Activated CD4-positive, alpha-beta T cell treated with anti-CD3 and anti-CD28 coated beads, Interleukin-2, Interleukin-4, amounts not matched to agents 100 ng/mL and 50 ng/mL, durations not matched to agents 16 hours and 8 hours (primary cell): ENCODE measurements at places on chromosomes 12 and 14.

- no peak for DNase-seq
Measured at GRCh38 chr12:123034022-123034541, 53.6 kb downstream of the ARL6IP4 start.

GRCh38 chr14:73742520-73743238, 28.5 kb upstream of the PNMA1 start:
- no peak for DNase-seq

- no peak for DNase-seq
Measured at GRCh38 chr14:58272588-58273372, 25.6 kb upstream of the ARID4A start.

DNA sequence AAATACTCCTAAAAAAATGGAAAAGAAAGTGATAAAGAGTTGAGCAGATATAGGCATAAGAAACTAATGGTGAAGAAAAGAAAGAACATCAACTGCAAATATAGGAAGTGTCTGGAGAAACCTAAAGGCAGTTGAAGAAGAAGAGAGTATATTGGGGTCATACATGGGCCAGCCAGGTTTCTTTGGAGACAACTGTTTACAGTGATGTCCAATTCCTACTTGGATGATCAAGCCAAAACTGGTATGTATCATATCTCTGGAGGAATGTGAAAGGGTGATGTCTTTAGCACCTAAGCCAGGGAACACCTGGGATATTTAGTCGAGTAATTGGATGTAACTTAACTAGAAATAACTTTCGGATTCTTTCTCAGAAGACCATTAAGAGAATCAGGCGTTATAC, 129.3 kb upstream of the FLRT2 start:
- no peak for DNase-seq

- DNase-seq = no peak
Measured at GRCh38 chr14:59691266-59691665, 114.7 kb upstream of the CCDC175 start.

GRCh38 chr14:63701606-63702299, 26.1 kb downstream of the SGPP1 start:
- no peak for DNase-seq

DNA sequence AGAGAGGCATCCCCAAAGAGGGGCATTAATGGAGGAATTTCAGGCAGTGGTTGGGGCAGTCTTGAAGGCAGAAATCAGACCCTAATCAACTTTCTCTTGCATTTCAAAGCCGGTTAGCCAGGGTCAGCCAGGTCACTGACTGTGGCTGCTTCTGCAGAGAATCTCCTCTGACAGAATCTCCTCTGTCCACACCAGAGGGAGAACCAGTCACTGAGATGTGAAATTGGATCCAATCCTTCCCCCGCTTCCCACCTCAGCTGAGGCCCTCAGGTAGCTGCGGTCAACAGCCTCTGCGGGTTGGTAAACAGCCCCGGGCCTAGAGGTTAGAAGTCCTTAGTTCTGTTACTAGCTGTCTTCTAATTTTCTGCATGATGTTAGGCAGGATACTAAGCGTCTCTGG, 39.8 kb upstream of the NUAK1 start:
- no peak for DNase-seq

GRCh38 chr12:54329759-54330158, 4.8 kb downstream of the COPZ1 start:
- no peak for DNase-seq

DNA sequence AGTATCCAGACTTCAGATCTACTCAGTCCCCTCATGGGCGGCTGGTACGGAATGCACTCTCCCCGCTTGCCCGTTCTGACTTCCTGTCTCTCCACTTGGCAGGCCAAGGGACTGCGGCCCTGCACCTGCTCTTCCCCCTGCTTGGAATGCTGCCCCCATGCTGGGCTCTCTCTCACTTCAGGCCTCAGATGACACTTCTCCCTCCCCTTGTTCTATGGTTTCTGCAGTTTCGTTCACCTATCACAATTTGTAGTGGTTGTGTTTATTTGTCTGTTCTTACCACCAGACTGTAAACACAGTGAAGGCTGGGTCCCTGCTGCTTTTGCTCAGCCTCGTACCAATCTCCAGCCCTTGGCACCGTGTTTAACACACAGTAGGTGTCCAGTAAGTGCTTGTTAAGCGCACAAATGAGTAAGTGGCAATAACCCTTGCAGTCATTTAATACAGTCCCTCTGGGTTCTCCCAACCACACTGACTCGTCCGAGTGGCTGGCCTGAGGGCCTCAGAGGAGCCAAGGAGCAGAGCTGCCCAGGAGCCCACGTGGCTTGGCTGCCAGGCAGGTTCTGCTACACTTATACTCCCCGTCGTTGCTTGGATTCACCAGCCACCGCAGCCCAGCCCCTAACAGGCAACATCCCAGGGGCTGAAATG, 11.8 kb downstream of the SLC6A12 start:
- no peak for DNase-seq

DNA sequence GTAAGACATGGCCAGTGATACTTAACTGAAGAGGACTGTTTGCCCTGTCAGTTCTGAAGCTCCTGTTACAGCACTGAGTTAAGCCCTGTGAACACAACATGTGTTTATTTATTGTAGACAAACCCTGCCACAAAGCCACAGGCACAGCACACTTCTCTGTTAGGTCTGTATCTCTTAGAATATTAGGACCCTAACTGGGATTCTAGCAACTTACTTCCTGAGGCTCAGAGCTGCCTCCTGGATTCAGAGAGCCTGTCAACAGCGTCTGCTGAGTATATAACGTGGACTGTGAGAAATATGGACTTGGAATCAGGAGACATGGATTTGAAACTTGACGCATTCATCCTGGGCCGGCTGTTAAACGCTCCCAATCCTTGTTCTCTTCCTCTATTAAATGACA, 135.0 kb upstream of the HIF1A start:
- no peak for DNase-seq

- no peak for DNase-seq
Measured at GRCh38 chr12:92342574-92342973, 196.9 kb upstream of the BTG1 start.

DNA sequence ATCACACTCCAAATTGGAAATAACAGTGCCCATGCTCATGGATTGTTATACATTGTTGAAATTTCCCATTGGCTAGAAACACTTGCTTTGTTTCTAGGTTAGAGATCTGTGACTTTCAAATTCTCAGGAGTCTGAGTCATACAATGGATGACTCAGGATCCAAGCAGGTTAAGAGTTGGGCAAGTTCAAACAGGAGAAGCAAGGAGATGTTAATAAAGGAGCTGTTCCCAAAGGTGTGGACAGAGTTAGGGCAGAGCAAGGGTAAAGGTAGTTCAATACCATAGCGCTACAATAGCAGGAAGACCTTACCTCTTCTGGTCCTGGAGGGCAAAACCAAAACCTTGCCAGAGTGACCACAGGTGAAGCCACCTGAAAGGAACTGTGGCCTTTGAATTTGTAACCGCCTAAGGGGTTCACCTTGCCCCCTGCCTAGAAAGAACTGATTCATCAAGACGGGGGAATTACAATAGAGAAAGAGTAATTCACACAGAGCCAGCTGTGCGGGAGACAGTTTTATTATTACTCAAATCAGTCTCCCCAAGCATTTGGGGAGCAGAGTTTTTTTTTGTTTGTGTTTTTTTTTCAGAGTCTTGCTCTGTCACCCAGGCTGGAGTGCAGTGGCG, 4.2 kb upstream of the AMN1 start:
- DNase-seq = peak; percentile 62

DNA sequence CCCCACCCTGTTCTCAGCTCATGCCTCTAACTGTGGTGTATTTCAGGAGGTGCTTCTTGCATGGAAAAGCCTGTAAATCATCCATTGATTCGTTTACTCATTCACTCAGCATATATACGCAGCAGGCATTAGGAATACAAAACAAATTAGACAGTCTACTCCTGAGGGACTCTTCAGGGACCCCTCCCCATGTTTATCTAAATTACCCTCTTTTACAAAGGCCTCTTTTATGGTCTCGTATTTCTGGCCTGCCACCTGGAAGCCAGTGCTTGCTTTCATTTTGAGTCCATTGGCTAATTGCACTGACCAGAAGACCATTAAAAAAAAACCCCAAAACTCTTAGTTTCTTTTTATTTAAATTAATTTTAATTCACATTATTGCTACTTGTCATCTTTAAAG, 134.4 kb downstream of the DACT1 start:
- DNase-seq = no peak

GRCh38 chr12:806200-806791, 53.9 kb downstream of the WNK1 start:
- DNase-seq = no peak

DNA sequence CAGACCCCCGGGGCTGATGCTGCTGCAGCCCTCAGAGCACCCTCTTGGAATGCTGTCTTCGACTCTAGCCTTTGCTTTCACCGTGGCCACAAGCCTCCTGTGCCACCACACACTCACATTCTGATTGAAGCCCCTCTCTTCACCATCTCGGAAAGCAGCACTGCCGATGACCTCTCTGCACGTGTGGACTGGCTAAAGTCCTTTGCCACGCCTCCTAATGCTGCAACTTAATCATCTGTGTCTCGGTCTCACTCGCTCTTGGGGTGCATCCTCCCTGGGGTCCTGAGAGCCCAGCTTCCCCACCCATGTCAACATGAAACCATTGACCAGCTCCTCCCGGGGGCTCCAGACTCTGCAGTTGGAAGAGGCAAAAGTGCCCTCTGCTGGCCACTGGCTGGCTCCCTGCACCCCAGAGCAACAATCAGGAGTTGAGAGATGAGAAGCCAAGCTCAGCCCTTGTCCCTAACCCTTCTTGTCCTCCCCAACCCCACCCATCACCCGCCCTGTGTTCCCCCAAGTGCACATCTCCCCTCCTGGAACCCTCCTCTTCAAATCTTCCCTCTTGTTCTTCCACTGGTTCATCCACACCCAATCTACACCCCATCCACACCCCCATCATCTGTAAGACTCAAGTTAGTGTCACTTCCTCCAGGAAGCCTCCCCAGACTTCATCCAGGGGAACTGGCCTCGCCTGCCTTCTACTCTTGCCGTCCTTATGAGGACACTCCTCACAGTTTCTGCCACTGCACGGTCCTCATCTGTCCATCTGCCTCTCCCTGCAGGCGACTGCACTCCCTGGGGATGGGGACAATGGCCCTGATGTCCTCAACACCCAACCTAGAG, 23.6 kb upstream of the FAM181A start:
- no peak for DNase-seq

DNA sequence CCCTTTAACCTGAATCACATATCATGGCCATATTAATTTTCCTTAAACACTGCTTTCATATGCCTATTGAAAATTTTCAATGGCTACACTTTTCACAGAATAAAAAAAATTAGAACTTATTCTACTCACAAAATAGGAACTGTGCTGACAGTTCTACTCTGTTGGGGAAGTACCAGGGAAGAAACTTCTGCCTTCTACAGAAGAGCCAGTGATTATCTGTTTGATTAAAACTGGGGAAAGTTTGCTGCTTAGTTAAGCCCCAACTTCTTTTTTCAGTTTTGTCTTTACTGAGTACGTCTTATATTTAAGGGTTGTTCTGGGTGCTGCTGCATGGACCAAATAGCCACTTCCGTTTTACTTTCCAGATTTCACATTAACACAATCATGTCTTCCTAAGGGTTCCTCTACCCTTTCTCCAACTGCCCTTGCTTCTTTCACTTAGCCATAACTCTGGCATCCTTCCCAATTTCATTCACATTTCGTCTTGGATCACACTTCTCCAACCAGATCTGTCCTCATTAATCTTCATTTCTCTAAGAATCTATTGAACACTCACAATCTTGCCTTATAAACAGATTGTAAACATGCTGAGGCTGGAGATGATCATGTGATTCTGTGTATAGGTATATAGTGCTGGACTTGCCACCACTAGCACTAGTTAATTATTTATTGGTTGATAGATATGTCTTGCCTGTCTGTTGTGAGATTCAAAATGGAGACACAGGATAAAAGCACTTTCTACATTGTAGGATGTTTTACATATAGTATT, 1.9 kb upstream of the SEL1L start:
- DNase-seq = no peak

- peak; percentile 98 for DNase-seq
Measured at GRCh38 chr14:106417224-106418049, 891.1 kb downstream of the TMEM121 start.

DNA sequence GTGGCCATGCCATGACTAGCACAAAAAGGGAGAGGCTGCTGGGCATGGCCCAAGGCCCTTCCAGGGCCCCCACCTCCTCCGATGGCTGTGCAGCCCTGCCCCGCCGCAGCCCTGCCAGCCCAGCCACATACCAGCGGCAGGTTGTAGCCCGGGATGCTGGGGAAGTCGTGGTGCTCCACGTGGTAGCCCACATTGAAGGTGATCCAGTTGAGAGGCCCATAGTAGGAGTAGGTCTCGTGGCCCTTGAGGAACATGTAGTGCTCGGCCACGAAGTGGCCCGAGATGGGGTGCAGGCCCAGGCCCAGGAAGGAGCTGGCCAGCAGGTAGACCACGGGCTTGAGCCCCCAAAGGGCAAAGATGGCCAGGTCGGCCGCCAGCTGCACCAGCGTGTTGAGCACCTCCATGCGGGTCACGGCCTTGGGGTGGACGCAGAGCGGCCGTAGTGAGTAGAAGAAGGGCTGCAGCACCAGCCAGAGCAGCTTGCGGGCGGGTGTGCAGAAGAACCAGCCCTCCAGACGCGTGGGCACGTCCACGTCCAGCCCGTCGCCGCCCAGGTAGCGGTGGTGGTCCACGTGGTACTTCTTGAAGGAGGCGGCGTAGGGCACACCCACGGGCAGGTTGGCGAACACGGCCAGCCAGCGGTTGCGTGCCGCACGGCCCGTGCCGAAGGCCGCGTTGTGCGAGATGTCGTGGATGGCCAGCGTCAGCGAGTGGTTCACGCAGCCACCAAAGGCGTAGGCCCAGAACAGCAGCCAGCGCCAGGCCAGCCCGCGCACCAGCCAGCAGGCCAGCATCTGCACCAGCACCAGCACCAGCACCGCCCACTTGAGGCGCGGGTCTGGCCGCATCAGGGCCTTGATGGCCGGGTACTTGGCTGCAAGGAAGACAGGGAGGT, 10.4 kb downstream of the DEGS2 start:
- DNase-seq = no peak

DNA sequence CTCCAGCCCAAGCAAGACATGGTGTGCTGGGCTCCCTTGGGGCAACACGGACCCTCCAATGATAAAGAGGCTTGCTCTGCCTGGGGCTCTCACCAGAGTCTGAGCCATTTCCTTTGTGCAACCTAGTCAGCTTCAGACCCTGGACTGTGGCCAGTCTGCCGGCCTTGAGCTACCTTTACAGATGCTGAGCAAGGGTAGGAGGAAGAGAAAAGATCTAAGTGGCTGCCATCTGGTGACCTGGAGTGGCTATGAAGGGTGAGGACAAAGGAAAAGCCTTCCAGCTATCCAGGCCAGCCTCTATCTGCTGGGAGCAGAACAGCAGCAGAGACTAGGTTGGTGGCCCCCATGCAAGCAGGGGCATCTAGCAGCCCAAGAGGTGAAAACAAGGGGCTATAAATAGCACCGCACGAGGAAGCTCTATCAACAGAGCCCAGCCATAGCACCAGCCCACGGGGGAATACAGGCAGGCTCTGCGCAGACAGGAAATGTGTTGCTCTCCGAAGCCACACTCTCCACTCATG, 230.1 kb downstream of the FOXN3 start:
- no peak for DNase-seq

GRCh38 chr14:59346796-59347510, 118.2 kb downstream of the GPR135 start:
- no peak for DNase-seq
